ENCODE measurements at places on chromosomes 12 and 14.

DNA sequence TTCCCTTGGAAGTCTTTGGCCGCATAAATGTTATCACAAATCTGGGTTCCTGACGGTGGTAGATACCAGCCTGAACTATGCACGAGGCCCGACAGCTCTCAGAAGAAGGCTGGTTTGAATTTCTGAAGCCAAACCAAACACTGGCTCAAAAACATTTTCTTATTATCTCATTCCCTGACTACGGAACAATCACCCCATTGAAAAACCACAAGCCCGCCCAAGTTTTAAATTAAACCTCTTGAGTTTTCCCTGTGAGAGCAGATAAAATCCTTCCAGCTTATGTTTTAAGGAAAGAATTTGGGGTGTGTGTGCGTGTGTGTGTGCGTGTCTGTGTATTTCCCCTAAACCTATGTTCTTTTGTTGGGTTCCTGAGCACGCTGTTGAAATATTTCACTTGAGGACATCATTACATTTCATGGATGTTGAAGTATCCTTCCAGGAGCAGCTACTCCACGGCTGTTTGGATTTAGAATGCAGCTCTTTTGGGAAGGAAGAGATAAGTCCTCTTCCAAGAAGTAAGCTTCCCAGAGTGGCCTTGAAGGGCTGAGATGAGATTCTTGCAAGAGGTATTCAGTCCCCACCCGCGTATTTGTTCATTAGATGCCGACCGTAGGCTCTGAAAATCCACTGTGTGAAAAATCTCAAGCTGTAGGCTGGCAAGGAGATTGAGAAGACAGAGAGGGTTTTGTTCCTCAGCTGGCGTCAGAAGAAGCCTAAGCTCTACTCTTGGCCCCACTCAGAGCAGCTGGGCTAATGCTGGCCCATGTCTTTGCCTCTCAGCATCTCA lies 131.0 kb upstream of the NCOR2 start:
- no peak for DNase-seq

- DNase-seq: no peak
These were observed 38.1 kb upstream of the TRAF3 start for GRCh38 chr14:102739190-102739469.

- no peak for DNase-seq
These were observed 22.3 kb upstream of the GNS start for GRCh38 chr12:64781280-64782190.

DNA sequence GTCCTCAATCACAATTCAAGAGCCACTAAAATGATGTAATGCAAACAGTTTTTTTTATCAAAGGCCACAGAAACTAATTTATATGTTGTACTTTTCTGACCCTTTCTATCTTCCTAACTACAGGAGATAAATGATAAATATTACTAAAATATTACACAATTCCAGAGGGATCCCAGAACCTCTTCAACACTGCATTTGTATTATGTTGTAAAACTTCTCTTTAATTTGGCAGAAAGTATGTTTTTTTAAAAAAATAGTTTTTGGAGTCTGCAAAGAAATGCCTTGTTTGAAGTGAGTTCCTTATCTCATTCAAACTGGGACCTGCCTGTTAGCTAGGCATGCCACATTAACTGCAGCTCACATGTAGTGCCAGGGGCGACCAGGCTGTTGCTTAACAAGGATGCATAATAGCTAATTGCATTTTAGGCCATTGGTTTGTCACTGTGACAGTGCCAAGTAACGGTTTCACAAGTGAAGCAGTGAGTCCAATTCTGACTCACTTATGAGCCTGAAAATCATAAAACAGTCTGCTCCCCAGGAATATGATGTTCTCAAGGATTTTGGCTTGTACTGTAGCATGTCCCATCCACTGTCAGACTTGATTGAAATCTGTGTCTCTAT lies 266.9 kb downstream of the KTN1 start:
- no peak for DNase-seq

GRCh38 chr12:109951751-109952150 lies 44.4 kb downstream of the GIT2 start:
- DNase-seq: no peak

DNA sequence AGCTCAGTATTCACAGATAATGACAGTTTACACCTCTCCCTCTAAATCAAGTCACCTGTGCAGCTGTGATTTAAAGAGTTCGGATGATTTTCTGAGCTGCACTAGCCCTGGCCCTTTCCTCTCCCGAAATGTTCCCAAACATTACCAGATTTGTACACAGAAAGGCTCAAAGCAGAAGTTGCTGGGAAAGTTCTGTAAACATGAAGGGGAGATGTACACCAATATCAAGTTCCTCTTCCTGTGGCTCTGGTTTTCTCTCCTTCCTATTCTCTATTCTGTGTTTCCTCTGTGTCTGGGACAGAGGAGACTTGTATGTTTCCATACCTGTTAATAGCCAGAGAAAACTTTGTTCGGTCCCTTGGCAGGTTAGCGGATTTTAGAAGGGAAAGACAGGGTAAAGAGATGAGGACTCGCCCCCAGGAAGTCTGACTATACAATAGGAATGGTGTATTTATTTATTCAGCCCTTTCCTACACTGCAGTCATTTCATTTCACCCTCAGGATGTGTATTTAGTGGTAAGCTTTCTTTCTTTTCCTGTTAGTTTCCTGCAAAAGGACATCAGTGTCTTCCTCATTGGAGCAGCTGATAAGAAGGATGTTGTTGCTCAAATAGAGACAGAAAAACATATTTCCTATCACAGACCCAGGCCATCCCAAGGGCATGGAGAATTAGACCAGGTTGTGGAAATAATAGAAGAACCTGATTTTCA lies 7.6 kb upstream of the NUMB start:
- DNase-seq: no peak

DNA sequence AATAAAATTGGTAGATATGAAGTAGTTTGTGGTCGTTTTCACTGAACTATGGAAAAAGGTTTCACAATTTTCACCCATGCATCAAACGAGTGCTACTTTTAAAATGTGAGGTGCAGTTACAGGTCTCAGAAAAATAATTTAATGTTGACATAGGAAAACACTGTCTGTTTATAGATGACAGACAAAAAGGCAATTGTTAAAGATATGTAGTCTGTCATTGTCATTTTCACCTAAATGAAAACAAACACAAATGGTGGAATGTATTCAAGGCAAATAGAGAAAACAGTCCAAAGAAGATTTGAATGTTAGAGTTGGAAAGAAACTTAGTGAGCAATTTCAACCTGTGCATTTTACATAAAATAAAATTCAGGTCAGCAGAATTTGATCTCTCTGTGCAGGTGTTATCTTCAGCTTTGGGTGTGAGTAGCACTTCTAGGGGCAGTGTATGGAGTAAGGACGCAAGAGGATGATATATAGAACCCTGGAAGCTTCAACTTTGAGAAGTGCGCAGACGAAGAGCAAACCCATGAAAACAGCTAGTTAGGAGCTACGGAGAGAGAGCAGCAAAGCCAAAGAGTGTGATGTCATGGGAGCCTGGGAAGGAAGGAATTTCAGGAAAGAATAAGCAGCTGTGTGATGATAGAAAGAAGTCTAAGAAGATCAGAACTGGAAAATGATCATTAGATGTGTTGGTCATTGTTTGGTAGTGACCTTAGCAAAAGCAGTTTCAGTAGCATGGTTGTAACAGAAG lies 6.2 kb downstream of the RERG start:
- DNase-seq: no peak

DNA sequence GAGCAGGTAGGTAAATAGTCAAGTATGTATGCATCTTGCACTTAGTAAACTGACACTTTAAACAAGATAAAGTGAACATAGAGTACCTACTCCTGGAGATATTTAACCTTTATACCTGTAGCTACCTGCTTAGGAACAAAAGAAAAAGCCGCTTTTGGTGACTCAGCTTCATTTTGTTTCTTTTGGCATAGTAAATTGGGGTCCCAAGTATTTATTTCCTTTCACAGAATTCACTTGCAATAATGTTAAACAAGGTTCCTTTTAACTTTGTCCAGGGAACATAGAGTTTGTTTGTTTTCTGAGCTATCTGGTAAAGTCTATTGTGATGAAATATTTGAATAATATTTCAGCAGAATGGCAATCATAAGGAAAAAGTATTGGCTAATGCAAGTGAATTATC lies 20.0 kb downstream of the SLCO1B3 start:
- no peak for DNase-seq

DNA sequence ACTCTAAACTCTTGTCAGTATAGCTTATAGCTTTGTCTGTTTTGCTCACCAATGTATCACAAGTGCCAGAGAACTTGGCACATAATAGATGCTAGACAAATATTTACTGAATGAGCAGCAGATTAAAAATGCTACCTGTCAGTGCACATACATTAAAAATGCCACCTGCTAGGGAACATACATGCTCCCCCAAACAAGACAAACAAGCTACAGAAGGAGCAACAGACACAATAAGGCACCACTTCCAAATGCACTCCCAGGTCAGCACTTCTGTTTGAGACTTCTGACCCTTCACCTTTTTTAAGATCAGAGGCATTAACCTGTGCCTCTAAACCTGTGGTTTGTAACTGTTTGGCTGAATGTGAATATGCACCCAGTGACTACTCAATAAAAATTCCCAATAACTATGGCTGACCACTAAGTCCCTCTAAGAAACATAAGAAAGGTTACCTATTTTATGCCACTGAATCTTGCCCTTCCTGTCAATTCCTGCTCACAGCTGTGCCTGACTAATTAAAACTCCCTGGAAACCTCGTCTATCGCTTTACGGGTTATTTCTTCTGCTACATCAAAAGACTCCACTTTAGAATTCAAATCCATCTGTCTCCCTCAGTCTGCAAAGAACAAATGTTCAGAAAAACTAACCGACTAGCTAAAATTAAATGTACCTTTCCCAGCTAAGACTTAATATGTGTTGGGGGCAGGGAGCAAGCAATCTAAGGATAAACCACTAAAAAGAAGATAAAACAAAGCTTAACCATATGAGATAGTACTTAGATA lies 41.0 kb downstream of the HECTD4 start:
- no peak for DNase-seq

- DNase-seq: peak; percentile 4
These were observed 22.7 kb downstream of the SNRPF start for GRCh38 chr12:95881331-95881955.

DNA sequence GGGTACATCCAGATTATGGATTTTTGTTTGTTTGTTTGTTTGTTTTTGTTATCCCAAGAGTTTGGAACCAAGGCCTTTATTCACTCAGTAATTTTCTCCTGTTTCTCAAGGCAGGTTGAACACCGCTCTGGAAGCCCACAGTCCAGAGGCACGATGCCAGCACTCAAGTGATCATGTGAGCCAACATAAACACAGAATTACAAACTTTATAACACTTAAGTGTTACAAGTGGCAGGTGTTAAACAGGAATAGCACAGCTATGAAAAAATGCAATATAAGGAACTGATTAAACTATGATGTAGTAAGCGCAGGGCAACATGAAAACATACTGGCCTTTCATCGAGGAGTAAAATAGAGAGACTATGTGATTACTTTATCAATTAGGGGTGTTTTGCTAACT lies 1885.8 kb upstream of the SEL1L start:
- DNase-seq: no peak

DNA sequence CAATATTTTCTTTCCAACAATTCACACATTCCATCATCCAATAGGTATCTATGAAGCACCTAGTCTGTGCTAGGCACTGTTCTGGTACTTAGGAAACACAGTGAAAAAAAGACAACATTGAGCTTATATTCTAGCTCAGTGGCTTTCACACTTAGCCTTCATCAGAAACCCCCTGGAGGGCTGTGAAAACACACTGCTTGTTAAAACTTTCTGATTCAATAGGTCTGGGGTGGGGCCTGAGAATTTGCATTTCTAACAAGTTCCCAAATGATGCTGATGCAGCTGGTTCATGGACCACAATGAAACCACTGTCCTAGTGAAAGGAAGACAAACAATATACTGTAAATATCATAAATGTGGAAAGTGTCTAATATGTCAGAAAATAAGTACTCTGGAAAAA lies 5.9 kb downstream of the VTI1B start:
- DNase-seq: no peak

- DNase-seq: no peak
These were observed 49.9 kb downstream of the KCNMB4 start for GRCh38 chr12:70415987-70416386.

- DNase-seq: no peak
These were observed 374.7 kb downstream of the DIO2 start for GRCh38 chr14:79836577-79836976.

GRCh38 chr12:66724026-66724425 lies 45.1 kb upstream of the GRIP1 start:
- DNase-seq: no peak

DNA sequence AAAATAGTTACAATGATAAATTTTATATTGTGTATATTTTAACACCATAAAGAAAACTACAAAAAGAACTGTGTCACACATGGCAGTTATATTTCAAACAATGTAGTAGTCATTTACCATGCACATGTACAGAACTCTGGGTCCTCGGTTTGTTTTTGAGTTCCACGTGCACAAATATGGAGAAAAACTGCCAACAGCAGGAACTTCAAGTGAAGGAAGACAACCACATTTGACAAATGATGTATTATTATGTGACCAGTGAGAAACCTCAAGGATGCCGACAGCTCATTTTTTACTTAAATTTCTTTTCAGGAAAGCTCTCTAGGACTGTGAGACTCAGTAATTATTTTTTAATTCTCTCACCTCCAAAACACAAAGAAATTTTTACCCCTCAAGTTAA lies 244.2 kb upstream of the USP15 start:
- DNase-seq: no peak

Data from AG09319 (cell line).